ENCODE measurements at places on chromosomes 5 and 9.

- DNase-seq = peak; percentile 73
Measured at GRCh38 chr5:43007911-43008362, 32.2 kb downstream of the ANXA2R start.

GRCh38 chr5:32223972-32224609, 50.0 kb upstream of the GOLPH3 start:
- DNase-seq = no peak

DNA sequence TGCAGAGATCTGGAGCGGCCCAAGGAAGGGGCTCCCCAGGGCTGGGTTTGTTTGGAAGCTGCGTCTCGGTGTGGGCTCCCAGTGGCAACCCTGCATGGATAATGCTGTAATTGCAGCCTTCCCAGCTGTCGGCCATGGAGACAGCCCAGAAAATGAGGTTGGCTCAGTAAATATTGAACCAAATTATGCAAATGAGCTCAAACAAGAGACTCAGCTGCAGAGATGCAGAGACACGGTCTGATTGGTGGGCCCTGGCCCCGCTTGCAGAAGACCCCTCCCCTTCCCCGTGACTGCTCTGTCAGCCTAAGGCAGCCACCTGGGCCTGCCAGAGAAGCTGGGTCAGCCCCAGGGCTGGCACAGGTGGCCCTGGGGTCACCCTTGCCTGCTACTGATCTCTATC, 75.9 kb downstream of the RAD23B start:
- DNase-seq = peak; percentile 84

- no peak for DNase-seq
Measured at GRCh38 chr5:107444300-107444699, 226.4 kb downstream of the EFNA5 start.

DNA sequence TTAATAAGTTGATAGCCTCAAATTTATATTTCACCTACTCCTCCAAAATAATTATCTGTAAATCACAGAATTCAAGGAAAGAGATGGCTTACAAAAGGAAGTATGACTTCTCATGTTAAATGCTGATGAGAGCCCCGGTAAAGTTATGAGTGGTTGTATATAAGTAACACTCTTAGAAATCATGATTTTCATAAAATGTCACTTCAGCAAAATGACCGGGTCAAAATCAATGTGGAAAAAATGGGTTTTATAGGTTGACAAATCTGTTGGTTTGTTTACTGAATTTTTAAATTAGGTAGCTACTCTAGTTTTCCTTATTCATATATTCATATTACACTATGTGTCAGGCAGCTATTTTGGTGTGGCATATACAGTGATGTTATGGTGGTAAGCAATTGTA, 1131.0 kb downstream of the TAF11L14 start:
- no peak for DNase-seq

GRCh38 chr9:117403403-117403811, 11.4 kb downstream of the ASTN2 start:
- peak; percentile 18 for DNase-seq

DNA sequence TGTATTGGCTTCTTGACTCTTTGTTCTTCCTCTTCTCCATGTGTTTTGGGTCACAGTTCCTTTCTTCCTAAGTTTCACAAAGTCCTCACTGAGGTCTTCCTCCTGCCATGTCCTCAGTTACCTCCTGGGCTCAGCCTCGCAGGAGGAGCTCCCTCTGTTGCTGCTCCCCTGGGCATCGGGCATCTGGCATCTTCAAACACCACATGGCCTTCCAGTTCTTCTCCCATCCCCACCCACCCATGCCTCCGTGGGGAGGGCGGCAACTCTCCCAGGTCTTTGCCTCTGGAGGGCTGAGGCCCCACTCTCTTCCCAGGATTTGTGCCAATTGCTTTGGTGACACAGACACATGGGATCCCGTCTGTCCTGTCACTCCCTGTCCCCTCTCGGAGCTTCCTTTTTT, 22.8 kb downstream of the MRPL36 start:
- DNase-seq = no peak

GRCh38 chr5:131672776-131673175, 37.7 kb upstream of the RAPGEF6 start:
- DNase-seq = no peak

DNA sequence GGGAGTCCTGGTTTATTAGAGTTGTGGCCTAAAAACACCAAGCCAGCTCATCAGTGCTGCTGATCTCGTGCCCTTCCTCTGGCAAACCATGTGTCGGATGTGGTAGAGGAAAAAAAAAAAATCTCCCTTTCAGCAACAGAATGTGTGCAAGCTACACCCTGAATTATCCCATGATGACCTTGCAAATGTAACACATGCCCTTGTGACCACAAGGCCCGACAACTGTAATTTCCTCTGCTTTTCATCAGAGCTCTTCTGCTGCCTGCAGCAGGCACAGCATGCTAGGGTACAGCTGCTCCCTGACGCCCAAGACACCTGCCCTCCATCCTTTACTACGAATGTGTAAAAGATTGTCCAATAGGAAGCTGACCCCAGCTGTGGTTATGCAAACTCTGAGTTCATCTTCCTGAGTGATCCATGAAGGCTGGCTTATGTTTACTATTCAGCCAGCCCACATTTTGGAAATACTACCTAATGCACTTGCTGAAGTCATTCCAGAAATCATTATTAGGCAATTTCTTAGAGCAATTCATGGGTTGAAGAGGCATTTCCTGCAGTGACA, 14.6 kb upstream of the BNC2 start:
- peak; percentile 11 for DNase-seq

DNA sequence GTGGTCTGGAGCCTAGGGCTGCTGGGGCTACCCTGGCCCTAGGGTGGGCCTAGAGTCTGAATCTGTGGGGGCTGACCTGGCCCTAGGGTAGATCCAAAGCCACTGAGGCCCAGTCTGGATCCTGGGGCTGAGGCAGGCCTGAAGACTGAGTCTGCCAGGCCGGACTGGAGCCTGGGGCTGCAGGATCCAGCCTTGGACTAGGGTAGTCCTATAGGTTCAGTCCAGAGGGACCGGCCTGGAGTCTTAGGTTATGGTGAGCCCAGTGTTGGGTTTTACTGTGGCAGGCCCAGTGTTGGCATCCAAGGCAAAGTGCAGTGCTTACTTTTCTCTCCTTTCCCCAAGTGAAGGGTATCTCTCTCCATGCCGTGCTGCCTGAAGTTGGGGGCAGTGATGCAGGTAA, 227.9 kb upstream of the TAS2R1 start:
- DNase-seq = no peak

GRCh38 chr9:111036429-111036789, 1.9 kb downstream of the LPAR1 start:
- DNase-seq = peak; percentile 24

GRCh38 chr5:54194318-54194717, 116.1 kb downstream of the ARL15 start:
- no peak for DNase-seq

DNA sequence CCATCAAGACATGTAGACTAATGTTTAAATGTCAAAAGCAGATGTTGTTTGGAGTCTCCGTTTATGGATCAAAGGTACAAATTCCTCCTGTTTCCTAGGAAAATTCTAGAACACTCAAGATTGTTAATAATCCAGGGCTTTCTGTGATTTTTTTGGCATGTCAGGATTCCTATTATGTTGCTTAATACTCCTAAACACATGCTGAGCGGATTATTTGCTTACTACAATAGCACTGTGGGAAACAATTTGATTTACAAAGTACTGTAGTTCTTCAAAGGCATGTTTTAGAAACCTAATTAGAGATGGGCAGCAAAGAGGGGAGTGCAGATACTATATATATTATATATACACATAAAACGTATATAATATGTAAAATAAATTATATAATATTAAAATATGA, 19.0 kb upstream of the SCAMP1 start:
- DNase-seq = no peak

DNA sequence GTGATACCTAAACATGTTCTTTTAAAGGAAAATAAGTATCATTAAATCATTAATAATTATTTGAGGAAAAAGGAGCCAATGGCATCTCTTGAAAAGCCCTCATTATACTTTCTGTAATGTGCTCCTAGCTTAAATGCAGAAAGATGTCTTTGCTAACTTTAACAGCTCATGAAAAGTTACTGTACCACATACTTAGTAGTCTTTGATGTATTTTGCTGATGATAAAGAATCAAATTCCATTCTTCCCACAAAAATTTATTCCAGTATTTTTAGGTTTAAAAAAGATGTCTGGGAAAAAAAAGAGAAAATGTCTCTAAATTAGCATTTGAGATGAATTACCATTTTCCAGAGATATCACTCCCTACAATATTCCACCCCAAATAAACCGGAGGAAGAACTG, 112.5 kb downstream of the PPP2R2B start:
- no peak for DNase-seq

- DNase-seq = peak; percentile 26
Measured at GRCh38 chr5:141914199-141914743, 9.4 kb upstream of the DELE1 start.

DNA sequence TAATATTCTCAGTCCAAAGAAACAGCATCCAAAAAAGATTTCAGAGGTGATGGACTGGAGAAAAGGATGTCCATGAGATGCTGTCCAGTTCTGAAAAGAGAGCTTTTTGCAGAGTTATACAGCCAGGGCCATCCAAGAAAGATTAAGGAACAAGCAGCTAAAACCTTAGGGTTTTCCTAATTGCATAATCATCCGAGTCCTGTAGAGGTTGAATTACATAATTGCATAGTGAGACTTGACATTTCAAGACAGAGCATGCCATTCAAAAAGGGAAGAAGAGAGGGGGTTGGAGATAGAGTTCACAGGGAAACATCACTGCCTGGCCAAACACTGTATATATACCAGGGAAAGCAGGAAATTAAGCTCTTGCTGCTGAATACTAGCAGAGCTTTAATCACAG, 1729.2 kb upstream of the WWC1 start:
- DNase-seq = no peak
